Subcutaneous adipose tissue (tissue), 4 donors: ENCODE measurements at places on chromosomes 6 and 20. TPM values are rescaled to one million over a fixed set of nuclear protein-coding genes. Genes with fewer than 3 reads are reported as not detected.

Gene NKX2-4
- not detected for total RNA-seq

Gene IRF4
- total RNA-seq: 8.4 TPM

Gene PAK5
- not detected for total RNA-seq

Gene GTPBP2
- total RNA-seq: 46.7 TPM

Gene SLPI
- 52.3 TPM for total RNA-seq

Gene CNBD2
- total RNA-seq: 3.1 TPM

Gene SFT2D1
- total RNA-seq: 65.4 TPM

Gene PI16
- total RNA-seq: 23.8 TPM

Gene SF3B5
- 87.2 TPM for total RNA-seq

Gene BCAS1
- not detected for total RNA-seq

Gene SEL1L2
- 3.6 TPM for total RNA-seq

Gene CDH26
- total RNA-seq: 3.9 TPM

Gene NKAIN2
- total RNA-seq: not detected

Gene PBOV1
- not detected for total RNA-seq

Gene CTAGE9
- total RNA-seq: not detected

Gene SIRPG
- not detected for total RNA-seq

Gene F13A1
- 493 TPM for total RNA-seq

Gene CST5
- total RNA-seq: not detected

Gene DBNDD2
- 42.3 TPM for total RNA-seq

Gene MOG
- total RNA-seq: not detected

Gene MUCL3
- total RNA-seq: not detected

Gene DNAH8
- total RNA-seq: not detected

Gene GSTA2
- total RNA-seq: not detected

Gene LHFPL5
- total RNA-seq: not detected

Gene SUMO4
- 4.5 TPM for total RNA-seq

Gene GCLC
- 46.9 TPM for total RNA-seq

Gene TXLNB
- total RNA-seq: 1.1 TPM

Gene RAB23
- total RNA-seq: 9.7 TPM

Gene SLC22A7
- not detected for total RNA-seq

Gene TMEM244
- not detected for total RNA-seq

Gene TPBG
- 11.7 TPM for total RNA-seq

Gene TSBP1
- not detected for total RNA-seq

Gene STK4
- 42.6 TPM for total RNA-seq

Gene SLA2
- 2.1 TPM for total RNA-seq

Gene KCNB1
- 13.7 TPM for total RNA-seq

Gene TRMT11
- total RNA-seq: 16.5 TPM

Gene SCGN
- 2.8 TPM for total RNA-seq

Gene CENPB
- total RNA-seq: 38.1 TPM

Gene CDKAL1
- 17.6 TPM for total RNA-seq

Gene DEFB132
- total RNA-seq: 0.66 TPM

Gene PFDN4
- 76.8 TPM for total RNA-seq

Gene CGA
- not detected for total RNA-seq

Gene SDHAF4
- total RNA-seq: 35.6 TPM

Gene DSP
- total RNA-seq: 2.8 TPM

Gene PRSS16
- total RNA-seq: not detected

Gene CARMIL1
- 31.3 TPM for total RNA-seq

Gene MYCT1
- 34.5 TPM for total RNA-seq

Gene HSPA12B
- total RNA-seq: 8.6 TPM

Gene CDH4
- total RNA-seq: not detected

Gene SPEF1
- not detected for total RNA-seq

Gene VPS52
- total RNA-seq: 31.0 TPM
